ENCODE measurements at places on chromosomes 6 and 20.

DNA sequence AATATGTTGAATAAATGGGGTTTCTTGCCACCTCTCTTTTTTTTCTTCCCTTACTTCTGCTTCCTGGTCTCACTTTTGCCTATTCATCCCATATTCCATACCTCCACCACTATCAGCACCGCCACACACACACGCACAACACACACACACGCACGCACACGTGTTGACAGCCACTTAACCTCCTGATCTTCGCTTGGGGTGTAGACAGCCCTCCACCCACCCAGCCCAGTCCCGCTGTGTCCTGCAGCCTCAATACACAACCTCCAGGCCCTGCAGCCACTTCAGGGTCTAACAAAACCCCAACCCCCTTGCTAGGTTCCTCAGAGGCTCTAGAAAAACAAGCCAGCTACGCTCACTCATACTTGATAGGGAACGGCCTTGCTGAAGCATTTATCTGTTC lies 72.3 kb downstream of the LINC00237 start:
- no peak for DNase-seq

DNA sequence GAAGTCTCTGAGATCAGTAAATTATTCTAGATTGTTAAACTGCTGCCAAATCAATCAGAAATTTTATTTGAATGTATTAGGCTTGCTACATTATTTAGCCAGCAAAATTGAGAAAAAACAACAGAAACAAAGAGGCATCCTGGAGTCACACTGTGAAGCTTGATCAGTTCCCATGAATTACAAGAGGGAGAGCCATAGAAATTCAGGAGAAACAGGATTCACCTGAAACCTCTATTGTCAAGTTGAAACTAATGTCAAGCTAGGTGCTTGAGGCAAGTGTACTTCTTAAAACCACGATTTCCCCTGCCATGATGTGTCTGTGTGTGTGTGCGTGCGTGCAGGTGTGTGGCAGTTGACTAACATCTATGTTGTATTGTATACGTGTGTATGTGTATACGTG lies 439.1 kb upstream of the NOX3 start:
- DNase-seq = no peak

- DNase-seq = no peak
Measured at GRCh38 chr6:53241938-53242337, 93.3 kb upstream of the GCM1 start.

- DNase-seq = no peak
Measured at GRCh38 chr6:92047860-92048259, 1371.5 kb downstream of the EPHA7 start.

DNA sequence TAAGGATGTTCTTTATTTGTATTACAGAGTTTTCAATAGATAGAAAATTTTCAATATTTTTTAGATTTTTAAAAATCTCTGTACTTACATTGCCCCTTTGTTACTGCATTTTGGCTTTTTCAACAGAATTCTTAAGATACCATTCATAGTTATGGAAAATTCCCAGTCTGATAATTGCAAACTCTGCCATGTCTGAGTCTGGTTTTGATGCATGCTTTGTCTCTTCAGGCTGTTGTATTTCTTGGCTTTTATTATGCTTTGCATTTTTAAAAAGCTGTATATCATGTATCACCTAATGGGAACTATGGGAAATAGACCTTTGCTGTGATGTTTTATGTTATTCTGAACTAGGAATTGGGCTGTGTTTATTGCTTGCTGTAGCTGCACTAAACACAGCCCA lies 898.9 kb upstream of the ADGRB3 start:
- DNase-seq = no peak

- no peak for DNase-seq
Measured at GRCh38 chr6:135281227-135281626, 100.1 kb downstream of the MYB start.

DNA sequence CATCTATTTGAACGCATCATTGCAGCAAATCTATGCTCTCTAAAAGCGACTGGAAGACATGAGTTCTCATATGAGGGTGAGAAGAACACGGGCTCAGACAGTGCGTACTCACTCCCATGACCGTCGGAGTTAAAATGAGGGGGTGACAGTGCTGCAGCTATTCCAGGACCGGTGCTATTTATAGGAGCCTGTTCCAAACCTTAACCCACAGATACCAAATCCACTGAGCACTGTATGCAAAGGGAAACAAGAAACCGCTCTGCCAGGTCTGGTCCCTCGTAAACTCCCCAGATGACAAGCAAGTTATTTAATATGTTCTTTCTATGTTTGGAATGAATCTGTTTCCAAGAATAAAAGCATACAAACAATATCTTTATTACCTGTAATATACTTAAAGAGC lies 22.9 kb downstream of the PPP1R3G start:
- DNase-seq = no peak

GRCh38 chr20:63276956-63277355 lies 4.3 kb downstream of the ARFGAP1 start:
- DNase-seq = no peak

DNA sequence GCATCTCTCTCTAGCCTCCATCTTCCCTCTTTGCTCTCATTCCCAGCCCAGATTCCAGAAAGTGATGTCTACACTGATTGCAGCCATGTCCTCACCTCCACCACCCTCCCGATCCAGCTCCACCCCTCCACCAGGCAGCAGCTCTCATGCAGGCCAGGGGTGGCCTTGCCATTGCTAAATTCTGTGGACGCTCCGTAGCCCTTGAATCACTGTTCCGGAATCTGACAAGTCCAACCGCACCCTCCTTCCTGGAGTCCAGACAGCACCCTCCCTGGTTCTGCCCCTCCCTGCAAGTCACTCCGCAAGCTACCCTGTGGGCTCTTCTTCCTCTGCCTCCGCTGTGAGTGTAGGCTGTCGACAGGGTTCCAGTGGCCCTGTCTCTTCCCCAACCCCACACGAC lies 26.2 kb downstream of the TNXB start:
- no peak for DNase-seq

DNA sequence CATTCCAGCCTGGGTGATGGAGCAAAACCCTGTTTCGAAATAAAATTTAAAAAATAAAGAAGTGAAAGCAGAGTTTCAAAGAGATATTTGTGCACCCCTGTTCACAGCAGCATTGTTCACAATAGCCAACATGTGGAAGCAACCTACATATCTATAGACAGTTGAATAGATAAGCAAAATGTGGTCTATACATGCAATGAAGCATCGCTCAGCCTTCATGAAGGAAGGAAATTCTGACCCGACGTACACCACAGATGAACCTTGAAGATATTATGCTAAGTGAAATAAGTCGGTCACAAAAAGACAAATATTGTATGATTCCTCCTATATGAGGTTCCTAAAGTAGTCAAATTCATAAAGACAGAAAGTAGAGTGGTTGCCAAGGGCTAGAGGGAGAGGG lies 6.5 kb upstream of the NCOA6 start:
- no peak for DNase-seq

GRCh38 chr6:66533921-66534404 lies 826.9 kb upstream of the EYS start:
- DNase-seq = no peak

DNA sequence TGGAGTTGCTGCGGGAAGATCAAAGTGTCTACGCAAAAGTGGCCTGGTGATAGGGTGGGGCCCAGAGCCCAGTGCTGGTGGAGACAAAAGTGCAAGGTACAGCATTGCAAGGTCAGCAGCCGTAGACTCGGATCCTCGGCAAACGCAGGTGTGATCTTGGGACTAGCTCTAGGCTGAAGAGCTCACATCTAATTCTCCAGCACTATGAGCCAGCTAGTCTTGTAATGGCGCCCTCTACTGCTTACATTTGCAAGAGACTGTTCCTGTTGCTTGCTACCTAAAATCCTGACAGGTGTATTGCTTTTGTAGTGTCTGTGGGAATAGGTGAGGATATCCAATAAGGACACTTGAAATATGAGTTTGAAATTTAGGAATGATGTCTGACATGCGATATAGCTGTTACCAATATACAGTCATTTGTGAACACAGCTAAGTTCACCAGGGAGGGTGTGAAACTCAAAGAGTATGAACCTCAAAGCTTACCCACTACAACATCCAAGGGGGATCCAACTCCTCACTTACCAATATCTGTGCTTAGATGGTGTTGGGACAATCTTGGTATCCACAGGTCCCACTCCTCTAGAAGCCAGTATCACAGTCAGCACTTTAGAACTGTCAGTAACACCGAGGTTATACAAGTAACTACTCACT lies 58.4 kb downstream of the PDE7B start:
- no peak for DNase-seq

- no peak for DNase-seq
Measured at GRCh38 chr6:74137911-74138310, 441.9 kb downstream of the CD109 start.

- no peak for DNase-seq
Measured at GRCh38 chr6:111122458-111123286, 35.4 kb downstream of the SLC16A10 start.

GRCh38 chr20:1224205-1224890 lies 1.5 kb upstream of the RAD21L1 start:
- DNase-seq = no peak

GRCh38 chr20:63693733-63694583 lies 2.5 kb upstream of the TNFRSF6B start:
- DNase-seq = no peak

GRCh38 chr20:37303637-37304036 lies 14.2 kb downstream of the MANBAL start:
- DNase-seq = no peak

DNA sequence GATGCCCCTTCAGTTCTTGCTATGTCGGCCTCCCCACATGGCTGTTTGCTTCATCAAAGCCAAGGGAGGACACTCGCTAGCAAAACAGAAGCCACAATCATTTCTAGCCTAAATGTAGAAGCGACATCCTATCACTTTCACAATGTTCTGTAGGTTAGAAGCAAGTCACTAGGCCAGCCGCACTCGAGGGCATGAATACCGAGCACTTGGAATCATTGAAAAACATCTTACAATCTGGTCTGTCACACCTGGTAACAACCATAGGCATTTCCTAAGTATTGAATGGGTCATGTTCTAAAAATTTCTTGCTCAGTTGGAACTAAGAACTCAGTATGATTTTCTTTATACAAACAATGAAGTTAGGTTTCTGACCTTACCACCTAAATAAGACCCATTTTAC lies 192.3 kb downstream of the AIG1 start:
- DNase-seq = no peak

GRCh38 chr6:15453622-15454021 lies 207.8 kb downstream of the JARID2 start:
- DNase-seq = no peak

GRCh38 chr6:19802656-19803055 lies 34.5 kb upstream of the ID4 start:
- DNase-seq = no peak

GRCh38 chr6:39922821-39923220 lies 11.4 kb downstream of the MOCS1 start:
- DNase-seq = no peak

GRCh38 chr20:2244993-2245392 lies 50.8 kb upstream of the TGM3 start:
- no peak for DNase-seq

Data from hypothalamus (tissue), 51 donors.